Vagina (tissue), 2 donors: ENCODE measurements at places on chromosomes 3 and 15.

- no peak for DNase-seq
Measured at GRCh38 chr3:149247008-149247710, 25.5 kb upstream of the CP start.

DNA sequence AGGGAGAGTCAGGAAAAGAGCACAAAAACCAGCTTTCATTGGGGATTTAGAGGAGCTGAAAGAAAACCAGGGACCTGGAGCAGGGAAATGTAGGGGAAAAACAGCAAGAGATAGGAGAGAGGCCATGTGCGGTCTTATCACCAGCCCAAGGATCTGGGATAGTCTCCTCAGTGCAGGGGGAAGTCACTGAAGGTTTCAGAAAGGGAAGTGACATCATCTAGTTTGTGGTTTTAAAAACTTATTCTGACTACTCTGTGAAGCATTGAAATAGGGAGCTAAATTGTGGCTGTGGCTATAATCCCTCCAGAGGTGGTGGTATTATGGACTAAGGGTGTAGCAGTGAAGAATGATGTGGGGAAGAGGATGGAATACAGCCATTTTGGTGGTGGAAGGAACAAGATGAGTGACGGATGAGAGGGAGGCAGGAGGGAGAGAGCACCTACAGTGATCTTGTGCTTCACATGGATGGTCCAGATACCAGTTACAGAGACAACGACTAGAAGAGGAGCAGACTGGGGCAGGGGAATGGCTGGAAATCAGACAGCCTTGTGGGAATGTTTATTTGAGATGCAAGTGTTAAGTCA, 72.7 kb downstream of the HMG20A start:
- DNase-seq: no peak

- no peak for DNase-seq
Measured at GRCh38 chr3:192819001-192819569, 91.7 kb upstream of the FGF12 start.

DNA sequence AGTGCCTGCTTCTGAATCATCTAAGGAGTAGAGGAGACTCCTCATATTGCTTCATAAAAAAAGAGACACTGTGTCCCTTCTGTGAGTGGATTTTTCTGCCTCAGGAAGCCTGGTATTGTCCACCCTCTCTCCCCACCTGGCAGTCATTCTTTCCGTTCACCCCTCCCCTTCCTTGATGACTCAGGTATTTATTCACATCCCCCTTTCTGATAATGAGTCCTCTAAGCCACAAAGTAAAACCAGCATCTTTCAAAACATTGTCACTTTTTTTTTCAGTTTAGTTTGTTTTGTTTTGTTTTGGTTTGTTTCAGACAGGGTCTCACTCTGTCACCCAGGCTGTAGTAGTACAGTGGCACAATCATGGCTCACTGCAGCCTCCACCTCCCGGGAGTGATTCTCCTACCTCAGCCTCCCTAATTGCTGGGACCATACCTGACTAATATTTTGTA, 65.2 kb upstream of the UBE2E1 start:
- no peak for DNase-seq

DNA sequence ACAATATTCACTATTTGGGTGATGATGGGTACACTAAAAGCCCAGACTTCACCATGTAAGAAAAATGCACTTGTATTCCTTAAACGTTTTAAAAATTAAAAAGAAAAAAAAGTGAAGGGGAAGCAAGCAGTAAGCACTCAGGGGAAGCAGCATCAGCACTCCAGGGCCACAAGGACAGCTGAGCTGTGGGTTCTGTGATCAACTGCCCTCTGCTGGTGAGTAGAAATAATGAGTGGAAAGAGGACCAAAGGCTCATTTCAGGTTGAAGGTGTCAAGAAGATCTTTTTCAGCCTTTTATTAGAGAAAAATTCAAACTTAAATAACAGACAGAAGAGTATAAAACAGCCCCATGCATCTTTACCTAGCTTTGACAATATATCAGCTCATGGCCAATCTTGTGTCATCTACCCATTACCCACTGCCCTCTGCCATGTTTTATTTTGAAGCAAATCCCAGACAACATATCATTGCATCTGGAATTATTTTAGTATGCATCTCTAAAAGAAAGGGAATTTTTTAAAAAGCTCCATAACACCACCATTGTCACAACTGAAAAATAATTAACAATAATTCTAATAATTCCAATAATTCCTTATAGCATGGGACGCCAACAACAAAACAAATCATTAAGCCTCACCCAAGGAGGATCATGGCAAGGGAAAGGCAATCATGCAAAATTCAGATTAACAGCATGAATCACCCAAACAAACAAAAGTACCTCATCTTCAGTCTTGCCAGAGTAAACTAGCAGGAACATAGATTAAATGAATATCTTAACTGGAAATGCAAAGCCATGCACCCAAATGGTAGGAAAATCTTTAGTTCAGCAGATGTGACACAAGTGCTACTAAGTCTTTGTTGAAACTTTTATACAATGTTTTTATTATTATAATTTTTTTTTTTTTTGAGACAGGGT, 42.5 kb downstream of the TAMM41 start:
- DNase-seq: no peak

GRCh38 chr15:70016511-70016994, 81.2 kb downstream of the TLE3 start:
- DNase-seq: no peak

- no peak for DNase-seq
Measured at GRCh38 chr3:39972508-39972907, 163.1 kb downstream of the MYRIP start.

DNA sequence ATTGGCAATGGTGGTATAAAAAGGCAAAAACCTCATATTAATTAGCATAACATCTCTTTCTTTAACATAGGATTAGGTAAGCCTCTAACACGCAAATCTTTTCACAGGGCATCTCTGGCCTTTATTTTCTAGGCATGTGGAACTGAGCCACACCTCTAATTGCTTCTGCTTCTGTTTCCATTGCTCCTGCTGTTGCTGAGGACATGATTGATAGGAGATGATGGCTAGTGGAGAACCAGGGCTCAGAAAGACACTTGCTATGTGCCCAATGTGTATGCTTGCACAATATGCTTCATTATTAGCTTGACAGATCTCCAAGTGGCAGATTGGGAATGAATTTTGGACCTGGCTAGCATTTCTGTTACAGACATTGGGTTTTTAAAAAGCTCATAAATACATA, 114.5 kb downstream of the EPHA3 start:
- no peak for DNase-seq

- no peak for DNase-seq
Measured at GRCh38 chr3:43239755-43240154, 46.6 kb upstream of the SNRK start.

DNA sequence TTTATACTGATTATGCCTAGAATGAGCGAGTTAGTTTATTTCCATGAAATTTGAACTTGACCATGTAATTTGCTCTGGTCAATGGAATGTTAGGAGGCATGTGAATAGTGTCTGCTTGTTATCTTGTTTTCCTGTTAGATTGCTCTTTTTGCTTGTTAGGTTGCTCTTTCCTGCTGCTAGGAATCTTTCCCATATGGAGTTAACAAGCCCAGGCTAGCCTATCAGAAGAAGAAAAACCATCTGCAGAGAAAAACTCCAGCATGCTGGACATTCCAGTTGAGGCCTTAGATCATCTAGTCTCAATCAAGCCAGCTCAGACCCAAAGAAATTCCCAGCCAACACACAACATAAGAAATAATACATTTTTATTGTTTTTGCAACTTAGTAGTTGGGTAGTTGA, 470.2 kb upstream of the AGTR1 start:
- no peak for DNase-seq

GRCh38 chr3:25433868-25434267, 5.8 kb downstream of the RARB start:
- no peak for DNase-seq

GRCh38 chr15:27412415-27412814, 441.4 kb downstream of the GABRG3 start:
- DNase-seq: no peak
